ENCODE measurements at places on chromosomes 7 and 10. TPM values are rescaled to one million over a fixed set of nuclear protein-coding genes. Genes with fewer than 3 reads are reported as not detected.

The MYPN gene
- under 0.01 TPM for total RNA-seq

The LRRN3 gene
- total RNA-seq: not detected

The CYREN gene
- 28.8 TPM for total RNA-seq

The PCLO gene
- 3.8 TPM for total RNA-seq

The MSMB gene
- not detected for total RNA-seq

The NUP205 gene
- 87.8 TPM for total RNA-seq

The VPS50 gene
- 23.8 TPM for total RNA-seq

The TLX1 gene
- total RNA-seq: not detected

The PILRA gene
- total RNA-seq: 0.38 TPM

The SLC18A3 gene
- not detected for total RNA-seq

The DIP2C gene
- 8.3 TPM for total RNA-seq

The KCNIP2 gene
- 0.96 TPM for total RNA-seq

The NPM3 gene
- total RNA-seq: 96.0 TPM

The CRYGN gene
- total RNA-seq: not detected

The ADRB1 gene
- 12.4 TPM for total RNA-seq

The FAM25G gene
- not detected for total RNA-seq

The MUC3A gene
- total RNA-seq: under 0.01 TPM

The SLC13A4 gene
- not detected for total RNA-seq

The HABP2 gene
- not detected for total RNA-seq

The FGFBP3 gene
- total RNA-seq: 0.65 TPM

The LHPP gene
- total RNA-seq: 4.2 TPM

The C10orf67 gene
- total RNA-seq: not detected

The PIK3CG gene
- total RNA-seq: 17.3 TPM

The HGF gene
- total RNA-seq: 2.3 TPM

The ASB4 gene
- total RNA-seq: not detected

The STK31 gene
- 0.33 TPM for total RNA-seq

The EBLN1 gene
- not detected for total RNA-seq

The C10orf105 gene
- under 0.01 TPM for total RNA-seq

The PON3 gene
- 0.19 TPM for total RNA-seq

The BICC1 gene
- total RNA-seq: 0.48 TPM

The GNAT3 gene
- not detected for total RNA-seq

The CTAGE6 gene
- total RNA-seq: 0.65 TPM
